ENCODE measurements at places on chromosomes 13 and 19. TPM values are rescaled to one million over a fixed set of nuclear protein-coding genes. Genes with fewer than 3 reads are reported as not detected.

GRCh38 chr19:38264486-38265212 lies at the start of gene SPINT2:
Gene SPINT2, plus strand, starts transcription at chr19:38264573. Its CDS starts 320 bp downstream, at chr19:38264893.
- DNase-seq = no peak

- DNase-seq = no peak
Measured at GRCh38 chr13:79227418-79227817, 178.6 kb downstream of the RBM26 start.

DNA sequence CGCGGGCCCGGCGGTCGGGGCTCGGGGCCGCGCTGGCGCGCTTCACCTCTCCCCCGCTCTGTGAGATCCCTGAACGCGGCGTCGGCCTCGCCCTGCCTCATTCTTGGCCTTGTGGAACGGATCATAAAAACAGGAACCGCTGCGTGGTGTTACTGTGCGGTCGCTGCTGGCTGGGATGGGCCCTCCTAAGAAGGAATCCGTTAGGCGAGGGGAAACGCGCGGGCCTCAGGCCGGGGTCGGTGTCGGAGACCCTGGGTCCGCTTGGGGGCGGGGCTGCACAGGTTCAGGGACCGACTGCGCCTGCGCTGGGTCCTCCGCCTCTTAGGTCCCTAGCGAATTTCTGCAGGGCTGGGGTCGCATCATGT lies 381 bp downstream of the CKAP2 start:
- DNase-seq = peak; percentile 68

DNA sequence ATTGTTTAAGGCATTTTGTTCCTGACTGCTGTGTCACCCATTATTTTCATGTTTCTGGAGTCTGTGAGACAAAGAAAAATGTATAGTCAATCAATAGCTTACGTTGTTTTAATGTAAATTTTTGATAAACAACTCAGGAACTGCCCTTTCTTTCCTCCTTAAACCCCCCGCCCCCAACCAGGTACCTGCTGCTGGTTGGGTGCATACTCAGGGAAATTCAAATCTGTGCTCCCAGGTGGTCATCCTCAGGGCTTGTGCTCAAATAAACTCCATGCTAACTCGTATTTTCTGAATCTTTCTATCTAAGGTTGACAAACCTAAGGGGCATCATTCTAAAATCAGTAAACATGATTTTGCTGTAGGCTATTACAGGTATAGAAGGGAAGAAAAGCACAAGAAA lies 4.1 kb upstream of the CDC16 start:
- DNase-seq = no peak

The ZNF442 gene
- total RNA-seq = 0.47 TPM

GRCh38 chr13:89791971-89792630 lies 1555.4 kb upstream of the MIR17HG start:
- no peak for DNase-seq

GRCh38 chr13:33785384-33785783 lies 32.6 kb upstream of the RFC3 start:
- DNase-seq = no peak

DNA sequence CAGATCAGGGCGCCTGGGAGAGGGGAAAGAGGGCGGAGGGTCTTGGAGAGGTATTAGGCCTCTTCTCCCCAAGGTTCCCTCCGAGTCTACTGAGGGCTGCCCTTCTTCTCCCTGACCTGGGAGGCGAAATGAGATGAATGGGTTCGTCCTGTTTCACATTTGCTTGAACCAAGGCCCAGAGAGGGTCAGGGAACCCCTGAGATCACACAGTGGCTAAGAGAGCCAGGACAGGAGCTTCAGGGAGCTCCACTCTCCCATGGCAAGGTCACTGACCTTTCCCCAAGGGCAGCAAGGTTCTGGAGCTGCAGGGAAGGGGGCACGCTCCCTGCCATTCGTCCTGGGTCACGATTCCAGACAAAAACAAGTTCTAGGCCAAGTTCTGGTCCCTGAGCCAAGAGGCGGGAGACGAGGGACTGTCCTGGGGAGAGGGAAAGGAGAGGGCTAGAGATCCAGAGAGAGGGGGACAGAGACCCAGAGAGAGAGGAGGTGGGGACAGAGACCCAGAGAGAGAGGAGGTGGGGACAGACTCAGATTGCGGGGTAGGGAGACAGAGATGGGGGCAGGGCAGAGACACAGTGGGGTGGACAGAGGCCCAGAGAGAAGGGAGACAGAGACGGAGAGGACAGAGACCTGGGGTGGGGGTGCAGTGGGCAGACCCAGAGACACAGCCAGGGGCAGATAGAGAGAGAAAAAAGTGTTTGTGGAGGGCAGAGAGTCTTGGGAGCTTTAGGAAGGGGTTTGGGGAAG lies 541 bp downstream of the ASPDH start:
- DNase-seq = no peak

- no peak for DNase-seq
Measured at GRCh38 chr19:47637550-47637949, 28.6 kb downstream of the BICRA start.

- DNase-seq = no peak
Measured at GRCh38 chr13:79084802-79085424, 321.1 kb downstream of the RBM26 start.

GRCh38 chr13:99630269-99630898 lies 129.1 kb downstream of the TM9SF2 start:
- no peak for DNase-seq

GRCh38 chr19:42466521-42467182 lies 23.9 kb upstream of the CXCL17 start:
- DNase-seq = peak; percentile 20
